Activated gamma-delta T cell treated with Interleukin-2 at 50 U/mL for 16 hours (primary cell): ENCODE measurements at places on chromosomes 4 and X.

GRCh38 chr4:177109769-177110168, 199.9 kb upstream of the NEIL3 start:
- no peak for DNase-seq

- DNase-seq: peak; percentile 64
These were observed 96.7 kb downstream of the ITM2A start for GRCh38 chrX:79270401-79270800.

GRCh38 chrX:24981030-24981429, 34.7 kb downstream of the ARX start:
- DNase-seq: no peak

- DNase-seq: no peak
These were observed 71.6 kb upstream of the MAB21L2 start for GRCh38 chr4:150510176-150510865.

GRCh38 chrX:39984191-39984956, 113.4 kb downstream of the BCOR start:
- DNase-seq: no peak

GRCh38 chr4:2255501-2256155, 6.3 kb downstream of the MXD4 start:
- no peak for DNase-seq

- no peak for DNase-seq
These were observed 117.1 kb downstream of the CAMK2D start for GRCh38 chr4:113644398-113644797.
